Mesothelial cell of epicardium (in vitro differentiated cells): ENCODE measurements at places on chromosomes 2 and 18. TPM values are rescaled to one million over a fixed set of nuclear protein-coding genes. Genes with fewer than 3 reads are reported as not detected.

DNA sequence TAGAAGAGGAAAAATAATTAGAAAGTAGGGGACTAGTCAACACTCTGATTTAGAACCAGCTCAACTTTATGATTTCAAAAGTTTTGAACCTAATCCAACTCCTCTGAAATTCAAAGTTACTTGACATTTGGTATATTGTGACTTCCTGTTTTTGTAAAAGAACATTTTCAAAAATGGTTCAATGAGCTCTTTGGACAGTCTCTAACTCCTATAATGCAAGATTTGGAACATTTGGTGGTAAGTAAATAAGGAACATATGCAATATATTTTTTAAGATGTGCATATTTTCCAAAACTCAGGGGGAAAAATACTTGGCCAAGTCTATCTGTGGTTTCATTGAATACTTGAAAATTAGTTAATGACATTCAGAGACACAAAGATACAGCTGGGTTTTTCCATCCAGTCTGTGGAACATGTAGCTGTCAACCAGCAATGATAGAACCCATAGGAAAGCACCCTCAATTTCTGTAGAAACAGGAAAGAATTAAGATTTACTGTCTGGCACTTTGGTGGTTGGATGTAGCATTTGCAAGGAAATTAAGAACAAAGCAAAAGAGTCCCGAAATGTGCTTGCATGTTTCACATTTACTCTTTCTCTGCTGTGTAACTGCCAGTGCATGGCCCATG lies 17.0 kb upstream of the ANKRD44 start:
- no peak overlapping the region for H3K27ac ChIP-seq
- H3K36me3 ChIP-seq = no peaks in the 10 kb centered on the region
- H3K27me3 ChIP-seq = peaks cover 2% of the 10 kb centered on the region
- H3K4me1 ChIP-seq = peaks cover 3% of the 10 kb centered on the region
- H3K4me3 ChIP-seq = no peak overlapping the region

- no peaks in the 10 kb centered on the region for H3K27me3 ChIP-seq
- peak; percentile 29 for DNase-seq
- H3K27ac ChIP-seq = no peak overlapping the region
- peaks cover 7% of the 10 kb centered on the region for H3K36me3 ChIP-seq
Observed at GRCh38 chr18:77116201-77117080, 16.1 kb downstream of the MBP start.

Gene ABCG5
- not detected in 3 replicates for total RNA-seq

Gene LYG2
- not detected in 3 replicates for total RNA-seq

DNA sequence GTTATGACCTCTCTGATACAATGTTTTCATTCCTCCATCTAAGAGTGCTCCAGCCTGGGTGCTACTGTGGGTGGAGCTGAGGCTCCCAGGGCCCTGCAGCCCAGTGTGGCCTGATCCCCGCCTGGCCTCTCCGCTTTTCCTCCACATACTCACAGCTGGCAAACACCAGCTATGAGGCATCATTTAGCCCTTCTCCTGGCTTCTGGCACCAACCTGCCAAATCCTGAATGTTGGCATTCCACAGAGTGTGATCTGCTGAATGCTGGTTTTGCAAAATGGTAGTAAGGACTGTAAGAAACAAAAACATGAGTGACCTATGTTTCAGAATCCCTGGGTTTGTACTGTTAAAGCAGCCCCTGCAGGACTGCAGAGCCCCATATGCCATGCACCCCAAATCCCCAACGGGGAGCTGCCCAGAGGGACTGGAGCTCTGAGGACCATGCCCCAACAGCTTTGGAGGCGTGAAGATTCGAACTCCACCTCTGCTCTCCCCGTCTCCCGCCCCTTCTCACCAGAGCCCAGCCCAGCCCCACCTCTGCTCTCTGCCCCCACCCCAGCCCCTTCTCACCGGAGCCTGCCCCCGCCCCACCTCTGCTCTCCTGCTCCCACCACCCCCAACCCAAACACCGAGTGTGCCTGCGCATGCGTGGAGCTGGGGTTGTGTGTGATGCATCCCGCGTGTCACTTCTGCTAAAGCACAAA lies 4.2 kb downstream of the SLC66A2 start:
- peaks cover 9% of the 10 kb centered on the region for H3K36me3 ChIP-seq
- H3K4me3 ChIP-seq = no peak overlapping the region
- no peaks in the 10 kb centered on the region for H3K27me3 ChIP-seq

DNA sequence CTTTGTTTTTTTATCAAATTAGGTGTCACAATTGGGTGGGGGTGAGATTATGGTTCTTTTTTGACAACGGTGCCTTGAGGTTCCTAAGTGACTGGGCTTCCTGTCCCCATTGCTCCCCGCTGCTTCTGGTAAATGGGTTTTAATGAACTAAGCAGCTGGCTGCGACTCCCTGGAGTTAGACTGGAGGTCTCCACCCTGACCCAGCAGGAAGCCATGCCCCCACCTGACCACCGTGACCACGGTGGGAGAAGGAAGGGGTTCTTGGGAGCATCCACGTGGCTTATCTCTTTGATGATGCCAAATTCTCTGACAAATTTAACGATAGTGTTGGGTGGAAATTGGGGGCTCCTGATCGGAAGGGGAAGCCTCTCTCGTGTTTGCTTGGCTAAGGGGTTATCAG lies 12.2 kb downstream of the CNDP2 start:
- no peak overlapping the region for H3K27ac ChIP-seq
- H3K4me1 ChIP-seq = peaks cover 18% of the 10 kb centered on the region
- no peak overlapping the region for H3K4me3 ChIP-seq

DNA sequence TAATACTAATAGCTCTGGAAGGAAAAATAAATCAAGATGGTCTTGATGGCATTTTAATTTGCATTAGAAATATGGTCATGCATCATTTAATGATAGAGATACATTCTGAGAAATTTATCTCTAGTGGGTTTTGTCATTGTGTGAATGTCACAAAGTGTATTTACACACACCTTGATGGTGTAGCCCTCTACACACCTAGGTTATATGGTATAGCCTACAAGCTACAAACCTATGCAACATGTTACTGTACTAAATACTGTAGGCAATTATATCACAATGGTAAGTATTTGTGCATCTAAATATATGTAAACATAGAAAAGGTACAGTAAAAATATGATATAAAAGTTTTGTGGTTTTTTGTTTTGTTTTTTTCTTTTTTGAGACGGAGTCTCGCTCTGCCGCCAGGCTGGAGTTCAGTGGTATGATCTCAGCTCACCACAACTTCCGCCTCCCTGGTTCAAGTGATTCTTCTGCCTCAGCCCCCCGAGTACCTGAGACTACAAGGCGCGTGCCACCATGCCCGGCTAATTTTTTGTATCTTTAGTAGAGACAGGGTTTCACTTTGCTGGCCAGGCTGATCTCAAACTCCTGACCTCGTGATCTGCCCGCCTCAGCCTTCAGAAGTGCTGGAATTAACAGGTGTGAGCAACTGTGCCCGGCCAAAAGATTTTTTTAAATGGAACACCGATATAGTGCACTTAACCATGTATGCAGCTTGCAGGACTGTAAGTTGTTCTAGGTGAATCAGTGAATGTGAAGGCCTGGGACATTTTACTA lies 83.7 kb upstream of the UBXN4 start:
- H3K27ac ChIP-seq = no peak overlapping the region
- DNase-seq = no peak
- peaks cover 30% of the 10 kb centered on the region for H3K36me3 ChIP-seq
- no peak overlapping the region for H3K4me3 ChIP-seq
- H3K27me3 ChIP-seq = no peaks in the 10 kb centered on the region

Gene SULT1C4
- 16.0 to 17.5 TPM (median 17.5 TPM) in 3 replicates for total RNA-seq

GRCh38 chr2:209940936-209941335 lies 61.5 kb upstream of the RPE start:
- no peaks in the 10 kb centered on the region for H3K27me3 ChIP-seq
- peaks cover 11% of the 10 kb centered on the region for H3K4me1 ChIP-seq
- no peak overlapping the region for H3K4me3 ChIP-seq
- H3K27ac ChIP-seq = no peak overlapping the region

DNA sequence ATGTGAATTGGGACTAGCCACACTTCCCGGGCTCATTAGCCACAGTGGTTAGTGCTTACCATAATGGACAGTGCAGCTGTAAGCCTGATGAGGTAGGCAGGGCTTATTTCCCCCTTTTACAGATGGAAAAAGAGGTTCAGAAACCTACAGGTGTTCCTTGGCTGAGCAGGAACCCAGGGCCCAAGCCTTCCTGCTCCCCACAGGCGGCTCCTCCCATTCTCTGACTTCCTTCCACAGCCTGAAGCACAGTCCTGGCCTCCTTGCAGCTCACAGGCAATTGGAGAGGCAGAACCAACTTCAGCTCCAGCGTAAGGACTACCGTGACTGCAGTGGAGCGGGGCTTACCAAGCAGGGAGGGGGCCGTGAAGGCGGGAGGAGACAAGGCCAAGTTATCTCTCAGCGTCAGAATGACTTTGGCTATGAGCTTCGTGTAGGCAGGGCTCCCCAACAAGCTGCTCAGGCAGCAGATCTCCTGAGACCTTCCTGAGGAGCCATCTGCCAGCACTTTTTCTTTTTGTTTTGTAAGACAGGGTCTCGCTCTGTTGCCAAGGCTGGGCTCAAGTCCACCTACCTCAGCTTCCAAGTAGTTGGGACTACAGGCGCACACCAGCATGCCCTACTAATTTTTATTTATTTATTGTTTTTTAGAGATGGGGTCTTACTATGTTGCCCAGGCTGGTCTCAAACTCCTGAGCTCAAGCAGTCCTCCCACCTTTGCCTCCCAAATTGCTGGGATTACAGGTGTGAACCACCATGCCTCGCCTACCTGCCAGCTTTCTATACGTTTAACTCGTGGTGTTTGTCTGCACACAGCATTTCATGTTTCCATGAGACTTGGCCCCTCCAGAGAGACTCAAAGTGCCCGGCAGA lies 34.2 kb upstream of the NT5DC4 start:
- no peaks in the 10 kb centered on the region for H3K27me3 ChIP-seq
- no peak for DNase-seq
- H3K36me3 ChIP-seq = no peaks in the 10 kb centered on the region
- H3K4me1 ChIP-seq = no peaks in the 10 kb centered on the region

Gene FASTKD2
- 26.2 to 29.5 TPM (median 28.4 TPM) in 3 replicates for total RNA-seq

- no peak for DNase-seq
- no peak overlapping the region for H3K27ac ChIP-seq
- no peaks in the 10 kb centered on the region for H3K4me1 ChIP-seq
- no peaks in the 10 kb centered on the region for H3K36me3 ChIP-seq
- no peaks in the 10 kb centered on the region for H3K27me3 ChIP-seq
Observed at GRCh38 chr18:52152036-52152435, 188.0 kb upstream of the DCC start.
